ENCODE measurements at places on chromosomes 1 and 21.

DNA sequence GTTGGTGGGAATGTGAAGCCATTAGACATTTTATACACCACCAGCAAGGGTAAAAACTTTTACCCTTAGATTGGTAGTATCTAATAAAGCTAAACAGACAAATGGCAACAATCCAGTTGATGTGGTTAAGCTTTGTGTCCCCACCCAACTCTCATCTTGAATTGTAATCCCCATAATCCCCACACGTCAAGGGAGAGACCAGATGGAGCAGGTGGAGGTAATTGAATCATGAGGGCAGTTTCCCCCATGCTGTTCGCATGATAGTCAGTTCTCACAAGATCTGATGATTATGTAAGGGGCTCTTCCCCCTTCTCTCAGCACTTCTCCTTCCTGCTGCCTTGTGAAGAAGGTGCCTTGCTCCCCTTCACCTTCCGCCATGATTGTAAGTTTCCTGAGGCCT, 602.3 kb downstream of the NUF2 start:
- no peak for DNase-seq

DNA sequence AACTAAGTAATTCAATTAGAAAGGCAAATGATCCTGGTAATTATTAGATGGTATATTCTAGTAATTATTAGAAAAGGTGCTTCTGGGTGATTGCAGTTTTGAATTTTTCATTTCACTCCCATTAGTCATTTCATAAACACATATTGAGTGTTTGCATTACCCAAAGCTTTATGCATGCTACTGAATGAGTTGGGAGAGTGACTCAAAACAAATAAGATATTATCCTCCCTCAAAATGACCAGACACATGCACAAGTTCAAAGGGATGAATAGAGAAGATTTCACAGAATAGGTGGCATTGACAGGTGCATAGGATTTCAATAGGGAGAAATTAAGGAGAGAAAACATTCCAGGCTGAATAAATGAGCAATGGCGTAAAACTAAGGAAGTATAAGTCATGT, 84.7 kb downstream of the PHTF1 start:
- no peak for DNase-seq

DNA sequence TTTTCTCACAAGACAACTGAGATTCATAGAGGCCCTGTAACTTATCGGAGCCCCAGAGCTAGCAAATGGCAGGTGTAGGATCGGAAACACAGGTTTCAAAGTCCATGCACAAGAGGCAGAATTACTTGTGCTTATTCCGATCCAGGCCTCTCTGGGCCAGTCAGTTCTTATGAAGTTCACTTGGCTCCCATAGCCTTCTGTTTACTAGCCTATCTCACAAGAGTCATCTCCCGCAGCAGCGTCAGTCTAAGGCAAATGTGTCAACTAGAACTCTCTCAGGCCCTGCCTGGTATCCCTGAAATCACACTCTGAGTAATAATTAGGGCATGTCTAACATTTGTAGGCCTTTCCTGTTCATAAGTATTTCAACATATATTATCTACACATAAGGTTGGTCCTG, 43.3 kb downstream of the PHC2 start:
- DNase-seq, result no peak

- DNase-seq, result no peak
Observed at GRCh38 chr1:70979881-70980280, 67.7 kb downstream of the PTGER3 start.

- DNase-seq, result no peak
Observed at GRCh38 chr1:112317611-112318062, 78.4 kb upstream of the CTTNBP2NL start.

GRCh38 chr1:154453574-154454352, 48.3 kb upstream of the TDRD10 start:
- no peak for DNase-seq

- no peak for DNase-seq
Observed at GRCh38 chr1:93807311-93807930, 71.6 kb downstream of the DNTTIP2 start.

DNA sequence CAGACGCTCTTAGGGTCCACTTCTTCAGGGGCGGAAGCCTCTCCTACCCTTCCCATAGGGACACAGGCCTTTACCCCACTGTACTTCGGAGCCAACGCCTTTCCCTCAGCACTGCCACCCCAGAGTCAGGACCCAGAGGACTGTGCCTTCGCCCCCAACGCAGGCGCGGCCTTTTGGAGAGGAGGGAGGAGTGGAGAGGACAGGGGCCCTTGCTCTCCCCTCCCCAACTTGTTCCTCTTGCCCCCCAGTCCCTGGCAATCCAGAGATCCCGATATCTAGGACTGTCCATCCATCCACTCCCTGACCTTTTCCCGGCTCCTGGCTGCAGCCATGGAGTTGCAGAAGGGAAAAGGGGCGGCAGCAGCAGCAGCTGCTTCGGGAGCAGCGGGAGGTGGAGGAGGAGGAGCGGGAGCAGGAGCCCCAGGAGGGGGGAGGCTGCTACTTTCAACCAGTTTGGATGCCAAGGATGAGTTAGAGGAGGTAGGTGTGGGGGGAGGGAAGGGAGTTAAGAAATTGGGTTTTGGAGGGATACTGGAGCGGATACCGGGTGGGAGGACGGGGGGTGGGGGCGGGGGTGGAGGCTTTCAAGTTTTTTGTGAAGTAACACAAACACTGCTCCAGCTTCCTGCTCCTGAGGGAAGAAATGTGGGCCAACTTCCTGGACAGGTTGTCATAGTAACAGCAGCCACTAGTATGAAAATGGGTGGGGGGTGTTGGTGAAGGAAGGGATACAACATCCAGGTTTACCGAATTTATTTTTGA, 636 bp downstream of the INTS3 start:
- peak; percentile 44 for DNase-seq

GRCh38 chr1:220487297-220487820, 40.6 kb upstream of the MARK1 start:
- DNase-seq, result no peak

GRCh38 chr1:66351913-66352312, 182.0 kb upstream of the SGIP1 start:
- no peak for DNase-seq

- peak; percentile 17 for DNase-seq
Observed at GRCh38 chr1:221832617-221833016, 90.7 kb upstream of the DUSP10 start.

GRCh38 chr1:184445997-184446396, 59.2 kb downstream of the C1orf21 start:
- no peak for DNase-seq

GRCh38 chr1:199178646-199179045, 539.8 kb downstream of the PTPRC start:
- DNase-seq, result no peak

DNA sequence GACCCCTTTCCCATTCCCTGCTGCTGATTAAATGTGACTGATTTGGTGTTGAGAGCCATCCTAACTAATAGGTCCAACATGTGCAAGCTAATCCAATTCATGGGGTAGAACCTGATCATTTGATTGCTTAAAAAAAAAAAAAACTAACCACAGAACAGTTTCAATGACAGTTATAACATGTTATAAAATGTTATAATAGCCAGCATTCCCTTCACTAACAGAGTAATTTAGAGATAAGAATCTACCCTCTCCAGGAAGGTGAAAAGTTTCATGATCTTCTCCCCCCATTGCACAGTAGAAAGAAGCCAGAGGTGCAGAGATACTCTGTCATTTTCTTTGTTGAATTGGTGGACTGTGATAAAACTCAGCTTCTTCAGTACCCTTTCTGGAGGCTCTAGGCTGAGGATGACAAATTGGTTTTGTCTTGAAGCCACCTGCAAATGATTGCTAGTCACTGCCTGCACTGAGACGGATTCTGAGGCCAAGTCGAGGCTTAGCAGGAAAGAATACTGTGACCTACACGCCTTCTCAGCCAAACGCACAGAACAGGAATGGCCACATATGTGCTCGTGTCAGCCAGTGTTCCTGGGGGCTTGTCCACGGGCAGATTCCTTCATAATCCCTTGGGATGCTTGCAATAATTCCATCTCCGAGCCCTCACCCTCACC, 215.7 kb upstream of the IRF2BP2 start:
- no peak for DNase-seq

- DNase-seq, result no peak
Observed at GRCh38 chr1:19728413-19729145, 63.9 kb downstream of the HTR6 start.

DNA sequence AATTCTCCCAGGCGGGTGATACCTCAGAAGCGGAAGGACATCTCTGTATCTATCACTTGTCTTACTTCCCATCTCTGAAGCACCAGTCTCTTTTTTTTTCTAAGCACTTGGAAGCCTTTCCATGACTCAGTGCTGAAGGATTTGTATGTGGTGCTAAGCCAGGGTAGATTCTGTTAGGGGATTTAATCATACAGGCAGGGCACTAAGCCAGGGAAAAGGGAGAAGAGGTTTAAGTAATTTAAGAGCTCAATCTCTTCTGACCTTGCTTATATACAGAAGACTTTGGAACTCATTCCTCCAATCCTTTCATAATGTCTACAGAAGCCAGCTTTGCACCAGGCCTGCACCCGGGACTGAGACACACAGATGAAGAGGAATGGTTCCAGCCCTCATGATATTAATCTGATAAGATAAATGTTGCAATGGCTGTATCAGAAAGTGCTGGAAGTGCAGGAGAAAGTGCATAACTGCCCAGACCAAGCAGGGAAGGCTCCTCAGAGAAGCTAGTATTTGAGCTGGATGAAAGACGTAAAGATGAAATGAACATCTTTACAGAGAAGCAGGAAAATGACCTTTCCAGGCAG, 11.0 kb downstream of the FAM163A start:
- DNase-seq, result no peak

GRCh38 chr1:171185091-171185490, at the start of gene FMO2:
FMO2 (plus strand) TSS chr1:171185300; CDS start chr1:171185714, 414 bp downstream.
- DNase-seq, result peak; percentile 23

- DNase-seq, result no peak
Observed at GRCh38 chr1:96842215-96842614, 120.6 kb downstream of the PTBP2 start.

DNA sequence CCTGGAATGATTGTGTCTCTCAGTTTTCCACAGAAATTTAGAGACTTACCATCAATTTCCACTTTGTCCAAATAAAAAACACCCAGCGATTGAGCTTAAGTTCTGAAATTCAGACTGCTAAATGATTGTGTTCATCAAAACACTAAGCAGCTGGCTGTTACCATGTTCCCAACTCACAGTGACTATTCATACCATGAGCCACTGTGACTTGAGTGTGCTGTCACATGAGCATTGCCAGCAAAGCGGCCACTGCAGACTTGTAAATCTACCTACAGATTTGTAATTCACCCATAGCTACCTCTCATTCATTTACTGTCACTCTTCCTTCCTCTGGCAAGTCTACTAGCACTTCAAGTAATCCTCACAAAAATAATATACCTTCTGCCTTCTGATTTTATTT, 17.2 kb upstream of the PRKAB2 start:
- DNase-seq, result no peak

- DNase-seq, result no peak
Observed at GRCh38 chr21:37220433-37220980, 46.6 kb downstream of the VPS26C start.

DNA sequence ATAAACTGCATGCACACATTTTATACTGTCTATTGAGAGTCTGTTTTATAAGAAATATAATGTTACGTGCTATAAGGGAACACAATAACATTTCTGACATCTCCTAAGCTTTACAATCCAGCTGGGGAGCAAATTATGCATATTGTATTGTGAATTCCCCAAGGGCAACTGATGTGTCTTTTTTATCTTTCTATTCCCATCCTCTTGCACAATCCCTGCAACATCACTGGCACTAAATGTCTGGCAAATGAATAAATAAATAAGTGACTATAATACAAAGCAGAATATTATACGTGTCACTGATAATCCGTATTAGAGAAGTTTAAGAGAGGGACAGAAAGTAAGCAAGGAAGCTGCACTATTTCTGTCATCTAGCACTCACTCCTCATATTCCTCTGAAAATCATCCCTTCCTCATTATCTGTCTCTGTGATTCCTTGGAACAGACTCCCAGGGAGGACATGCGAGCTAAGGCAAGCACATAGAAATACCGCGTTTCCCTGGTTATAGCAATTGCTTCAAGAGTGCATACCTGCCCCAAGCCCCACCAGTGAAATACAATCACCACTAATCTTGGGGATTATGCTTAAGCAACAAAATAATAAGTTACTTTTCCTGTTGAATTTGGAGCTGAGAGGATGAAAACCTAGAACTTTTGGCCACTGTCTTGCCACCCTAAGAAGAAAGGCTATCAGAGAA, 205.4 kb downstream of the SMYD3 start:
- no peak for DNase-seq

DNA sequence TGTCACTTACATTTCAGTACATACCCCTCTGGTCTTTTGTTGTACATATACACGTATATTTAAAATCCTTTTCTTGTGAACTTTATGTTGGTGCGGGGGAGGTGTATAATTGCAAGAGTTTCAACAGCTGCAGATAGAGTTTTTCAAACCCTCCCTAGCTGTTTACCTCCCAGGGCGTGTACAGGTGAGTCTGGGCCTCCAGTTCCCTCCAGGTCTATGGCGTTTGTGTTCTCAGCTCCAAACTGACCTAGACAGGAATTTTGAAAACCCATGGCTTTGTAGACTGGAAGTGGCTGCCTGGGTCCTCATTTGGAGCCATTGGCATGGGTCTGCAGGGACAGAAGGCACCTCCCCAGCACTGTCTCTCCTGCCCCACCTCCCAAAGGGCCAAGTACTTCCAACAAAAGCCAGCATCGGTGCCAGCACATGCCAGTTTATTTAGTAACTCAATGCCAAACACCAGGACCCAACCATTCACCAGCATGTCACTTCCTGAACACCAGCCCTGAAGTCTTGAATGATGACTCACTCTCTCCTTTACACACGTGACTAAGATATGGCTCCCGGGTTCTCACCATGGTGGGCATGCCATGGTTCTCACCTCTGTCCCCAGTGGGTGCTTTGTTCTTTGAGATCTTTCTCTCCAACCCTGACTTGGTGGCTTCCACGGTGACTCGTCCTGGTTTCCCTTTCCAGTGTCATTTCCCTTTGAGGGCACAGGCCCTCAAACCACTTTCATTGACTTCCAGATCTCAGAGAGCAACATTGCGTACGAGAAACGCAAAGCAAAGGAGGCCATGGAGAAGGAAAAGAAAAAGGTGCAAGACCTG, 57.3 kb upstream of the EFHD2 start:
- no peak for DNase-seq

DNA sequence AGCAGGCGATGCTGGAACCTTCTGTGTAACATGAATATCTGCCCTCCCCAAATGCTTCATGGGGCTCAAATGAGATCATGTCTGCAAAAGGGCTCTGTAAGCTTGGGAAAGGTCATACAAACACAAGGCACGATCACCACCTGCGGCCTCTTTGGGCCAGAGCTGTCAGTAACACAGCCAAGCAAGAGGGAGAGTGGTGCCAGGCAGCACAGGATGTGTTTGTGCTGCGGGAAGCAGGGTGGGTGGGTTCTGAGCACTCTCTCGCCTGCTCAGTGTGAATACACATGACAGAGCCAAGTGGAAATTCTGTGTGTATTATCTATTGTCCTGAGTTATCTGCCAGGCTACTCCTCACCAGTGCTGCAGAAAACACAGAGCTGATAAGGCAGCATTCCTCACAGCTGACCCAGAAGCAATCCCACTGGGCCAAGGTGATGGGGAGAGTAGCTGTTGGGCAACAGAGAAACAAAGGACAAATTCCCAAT, 101.2 kb downstream of the LAMC2 start:
- DNase-seq, result peak; percentile 84

- DNase-seq, result no peak
Observed at GRCh38 chr1:98110674-98111073, 189.8 kb upstream of the DPYD start.

- DNase-seq, result no peak
Observed at GRCh38 chr1:65002156-65002507, 35.8 kb upstream of the JAK1 start.

- DNase-seq, result no peak
Observed at GRCh38 chr1:99614728-99615127, 31.2 kb upstream of the PALMD start.

GRCh38 chr1:221637641-221638041, 104.2 kb downstream of the DUSP10 start:
- peak; percentile 12 for DNase-seq
